ENCODE measurements at places on chromosomes 13 and 19.

GRCh38 chr13:23510979-23511735 is 59.1 kb upstream of the TNFRSF19 start:
- DNase-seq: no peak

DNA sequence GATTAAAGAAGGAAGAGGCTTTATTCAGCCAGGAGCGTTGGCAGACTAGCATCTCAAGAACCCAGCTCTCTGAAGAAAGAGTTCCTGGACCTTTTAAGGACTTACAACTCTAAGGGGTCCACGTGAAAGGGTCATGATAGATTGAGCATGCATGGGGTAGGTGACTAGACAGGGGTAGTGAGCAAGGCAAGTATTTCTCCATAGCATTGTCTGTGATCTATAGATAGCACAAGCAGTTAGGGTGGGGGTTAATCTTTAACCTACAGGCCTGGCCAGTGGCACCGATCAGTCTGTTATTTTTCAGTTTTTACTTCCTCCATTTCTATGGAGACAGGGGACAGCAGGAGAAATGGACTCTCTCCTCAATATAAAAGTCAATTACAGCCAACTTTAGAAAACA is 983.7 kb downstream of the SLITRK1 start:
- no peak for DNase-seq

DNA sequence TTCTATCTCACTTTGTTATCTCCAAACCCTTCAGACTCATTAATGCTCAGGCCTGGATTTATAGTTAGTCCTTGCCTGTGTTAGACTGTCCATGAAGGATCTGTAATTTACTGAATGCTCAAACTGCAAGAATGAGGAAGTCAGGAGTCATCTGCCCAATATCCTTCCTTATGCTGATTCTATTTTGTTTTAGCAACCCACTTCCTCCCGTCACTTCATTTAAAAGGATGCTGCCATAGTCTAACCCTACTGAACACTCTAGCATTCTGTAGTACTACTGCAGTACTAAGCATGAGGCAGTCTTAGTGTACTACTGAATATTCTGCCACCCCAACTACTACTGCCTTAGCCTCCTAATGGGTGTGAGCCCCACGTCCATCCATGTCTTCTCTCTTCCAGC is 1.5 kb downstream of the FCAR start:
- DNase-seq: no peak

DNA sequence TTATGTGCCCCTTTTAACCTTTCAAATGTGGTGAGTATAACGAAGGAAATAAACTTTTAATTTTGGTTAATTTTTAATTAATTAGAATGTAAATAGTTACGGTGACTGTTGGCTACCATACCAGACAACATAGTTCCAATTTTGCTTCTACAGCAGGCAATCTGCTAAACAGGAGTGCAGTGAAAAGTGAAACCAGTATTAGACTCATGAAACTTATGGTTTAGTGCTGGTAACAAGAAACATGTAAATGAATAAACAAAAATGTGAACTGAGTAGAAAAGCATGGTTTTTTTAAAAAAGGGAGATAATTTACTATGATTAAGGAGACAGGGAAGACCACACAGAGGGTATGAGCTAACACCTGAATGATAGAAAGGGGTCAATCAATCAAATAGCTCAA is 478.4 kb downstream of the PCDH9 start:
- no peak for DNase-seq

GRCh38 chr19:30374865-30375552 is 2.8 kb downstream of the ZNF536 start:
- DNase-seq: no peak

DNA sequence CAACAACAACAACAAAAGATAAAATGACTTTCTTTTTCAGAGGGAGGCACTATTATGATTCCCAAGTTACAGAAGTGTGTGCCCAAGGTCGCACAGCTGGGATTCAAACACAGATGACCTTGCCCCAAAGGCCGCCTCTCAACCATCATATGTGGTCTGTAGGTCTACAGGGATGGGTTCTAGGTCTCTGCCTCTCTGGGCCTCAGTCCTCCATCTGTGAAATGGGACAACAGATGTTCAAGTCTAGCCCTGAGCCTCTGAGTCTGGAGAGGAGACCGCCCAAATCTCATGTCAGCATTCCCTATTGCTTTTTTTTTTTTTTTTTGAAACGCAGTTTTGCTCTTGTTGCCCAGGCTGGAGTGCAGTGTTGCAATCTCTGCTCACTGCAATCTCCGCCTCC is 4.9 kb downstream of the NPAS1 start:
- DNase-seq: no peak

- DNase-seq: no peak
These were observed at the start of gene CNMD for GRCh38 chr13:52739468-52740071. CNMD (minus strand) TSS chr13:52739820; CDS start chr13:52739701, 119 bp downstream.

- DNase-seq: no peak
These were observed 96.3 kb upstream of the GPR183 start for GRCh38 chr13:99403458-99403971.

DNA sequence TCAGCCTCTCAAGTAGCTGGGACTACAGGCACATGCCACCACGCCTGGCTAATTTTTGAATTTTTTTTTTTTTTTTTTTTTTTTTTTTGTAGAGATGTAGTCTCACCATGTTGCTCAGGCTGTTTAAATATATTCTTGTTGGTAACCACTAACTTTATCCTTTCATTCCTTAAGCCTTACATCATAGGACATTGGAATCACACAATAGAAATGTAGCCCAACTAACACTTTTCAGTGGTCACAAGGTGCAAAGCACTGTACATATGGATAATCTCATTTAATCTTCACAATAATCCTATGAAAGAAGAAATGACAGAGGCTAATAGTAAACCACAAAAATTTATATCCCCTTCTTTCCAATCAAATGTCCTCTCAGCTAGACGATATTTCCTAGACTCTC is 417.8 kb upstream of the DACH1 start:
- no peak for DNase-seq

- DNase-seq: no peak
These were observed 276.4 kb upstream of the EDNRB start for GRCh38 chr13:78194904-78195639.

GRCh38 chr13:35489050-35489449 is 12.6 kb upstream of the MAB21L1 start:
- no peak for DNase-seq

DNA sequence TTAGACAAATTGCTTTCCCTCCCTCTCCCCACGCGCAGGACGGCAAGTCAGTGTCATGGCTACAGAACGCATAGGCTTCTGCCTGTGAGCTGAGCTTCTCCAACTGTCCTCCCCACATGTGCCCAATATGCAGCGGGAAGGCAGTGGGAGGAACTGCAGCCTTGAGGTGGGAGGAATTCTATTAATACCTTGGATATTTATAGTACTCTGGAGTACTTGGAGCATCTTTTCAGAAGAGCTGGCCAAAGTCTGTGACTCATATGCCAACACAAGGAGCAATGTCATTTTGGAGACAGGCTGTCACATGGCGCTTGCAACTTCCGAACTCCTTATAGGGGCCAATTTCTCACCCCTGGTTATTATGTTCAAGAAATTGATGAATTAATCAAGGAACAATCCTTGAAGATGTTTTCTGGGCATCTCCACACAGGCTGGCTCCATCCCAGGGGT is 245.0 kb upstream of the SERP2 start:
- no peak for DNase-seq

DNA sequence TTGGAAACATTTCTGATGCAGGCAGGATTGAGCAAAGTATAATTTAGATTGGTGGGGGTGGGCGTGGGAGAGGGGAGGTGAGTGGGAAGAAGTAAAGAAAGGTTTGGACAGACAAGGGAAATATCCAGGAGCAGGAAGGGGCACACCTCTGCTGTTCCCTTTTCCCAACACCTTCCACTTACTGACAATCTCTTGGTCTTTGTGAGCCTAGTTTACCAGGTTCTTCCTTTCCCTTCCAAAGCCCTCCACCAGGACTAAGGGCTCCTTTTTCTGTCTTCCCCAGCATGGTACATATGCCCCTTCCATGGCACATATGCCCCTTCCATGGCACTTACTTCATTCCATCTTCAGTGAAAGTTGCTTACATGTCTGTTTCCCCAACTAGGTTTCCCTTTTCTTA is 6.2 kb upstream of the THSD1 start:
- no peak for DNase-seq

GRCh38 chr13:21522847-21523246 is 63.7 kb upstream of the ZDHHC20 start:
- no peak for DNase-seq

DNA sequence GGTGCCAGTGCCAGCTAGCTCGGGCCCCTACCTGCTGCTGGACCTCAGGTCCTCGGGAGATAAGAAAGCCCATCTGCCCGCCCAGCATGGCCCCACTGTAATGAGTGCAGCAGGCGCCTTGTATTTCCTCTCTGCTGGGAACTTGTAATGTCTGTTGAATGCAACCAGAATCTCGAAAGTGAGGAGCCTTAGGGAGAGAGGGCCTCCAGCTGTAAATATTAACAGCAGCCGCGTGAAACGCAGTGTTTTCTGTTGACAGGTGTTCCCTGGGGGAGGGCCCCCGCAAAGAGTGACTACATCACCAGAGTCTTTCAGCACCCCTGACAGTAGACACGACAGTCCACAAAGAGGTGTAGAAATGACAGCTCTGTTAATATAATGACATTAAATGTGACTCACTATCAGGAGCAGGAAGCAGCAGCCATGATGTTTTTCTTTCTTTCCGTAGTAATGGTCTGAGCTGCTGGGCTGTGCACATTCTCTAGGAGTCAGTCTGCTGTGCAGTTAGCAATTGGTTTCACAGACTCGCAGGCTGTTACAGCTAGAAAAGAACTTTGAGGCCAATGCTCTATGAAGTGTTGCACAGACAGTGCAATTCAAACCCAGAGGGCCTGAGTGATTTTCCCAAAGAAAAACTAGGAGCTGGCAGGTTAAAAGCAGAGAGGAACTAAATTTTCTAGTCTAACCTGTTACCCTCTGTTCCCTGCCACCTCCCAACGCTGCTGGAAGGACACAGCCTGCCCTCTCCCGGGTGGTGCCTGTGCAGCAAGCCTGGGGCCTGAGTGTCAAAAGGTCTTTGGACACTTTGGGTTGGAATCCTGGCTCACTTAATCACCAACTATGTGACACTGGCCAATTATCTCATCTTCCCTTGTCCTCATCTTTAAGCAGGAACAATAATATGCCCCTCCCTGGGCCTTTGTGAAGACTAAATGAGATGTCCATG is 58.6 kb upstream of the WASF3 start:
- no peak for DNase-seq

DNA sequence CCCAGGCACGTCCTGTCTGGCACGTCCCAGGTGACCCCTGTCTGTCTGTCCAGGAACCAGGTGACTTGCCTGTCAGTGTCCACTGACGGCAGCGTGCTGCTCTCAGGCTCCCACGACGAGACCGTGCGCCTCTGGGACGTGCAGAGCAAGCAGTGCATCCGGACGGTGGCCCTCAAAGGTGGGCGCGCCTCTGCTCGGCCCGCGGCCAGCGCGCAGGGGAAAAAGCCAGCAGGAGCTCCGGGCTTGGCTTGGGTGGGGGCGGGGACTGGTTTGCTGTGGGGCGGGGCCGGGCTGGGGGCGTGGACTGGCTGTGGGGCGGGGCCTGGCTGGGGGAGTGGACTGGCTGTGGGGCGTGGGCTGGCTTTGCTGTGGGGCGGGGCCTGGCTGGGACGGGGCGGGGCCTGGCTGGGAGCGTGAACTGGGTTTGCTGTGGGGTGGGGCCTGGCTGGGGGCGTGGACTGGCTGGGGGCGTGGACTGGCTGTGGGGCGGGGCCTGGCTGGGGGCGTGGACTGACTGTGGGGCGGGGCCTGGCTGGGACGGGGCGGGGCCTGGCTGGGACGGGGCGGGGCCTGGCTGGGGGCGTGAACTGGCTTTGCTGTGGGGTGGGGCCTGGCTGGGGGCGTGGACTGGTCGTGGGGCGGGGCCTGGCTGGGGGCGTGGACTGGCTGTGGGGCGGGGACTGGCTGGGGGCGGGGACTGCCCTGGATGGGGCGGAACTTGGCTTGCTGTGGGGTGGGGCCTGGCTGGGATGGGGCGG is 7.2 kb downstream of the WDR18 start:
- DNase-seq: no peak

GRCh38 chr19:41595258-41595889 is 19.4 kb downstream of the CEACAM21 start:
- DNase-seq: peak; percentile 69

GRCh38 chr13:102203718-102204117 is 198.1 kb downstream of the FGF14 start:
- DNase-seq: no peak

DNA sequence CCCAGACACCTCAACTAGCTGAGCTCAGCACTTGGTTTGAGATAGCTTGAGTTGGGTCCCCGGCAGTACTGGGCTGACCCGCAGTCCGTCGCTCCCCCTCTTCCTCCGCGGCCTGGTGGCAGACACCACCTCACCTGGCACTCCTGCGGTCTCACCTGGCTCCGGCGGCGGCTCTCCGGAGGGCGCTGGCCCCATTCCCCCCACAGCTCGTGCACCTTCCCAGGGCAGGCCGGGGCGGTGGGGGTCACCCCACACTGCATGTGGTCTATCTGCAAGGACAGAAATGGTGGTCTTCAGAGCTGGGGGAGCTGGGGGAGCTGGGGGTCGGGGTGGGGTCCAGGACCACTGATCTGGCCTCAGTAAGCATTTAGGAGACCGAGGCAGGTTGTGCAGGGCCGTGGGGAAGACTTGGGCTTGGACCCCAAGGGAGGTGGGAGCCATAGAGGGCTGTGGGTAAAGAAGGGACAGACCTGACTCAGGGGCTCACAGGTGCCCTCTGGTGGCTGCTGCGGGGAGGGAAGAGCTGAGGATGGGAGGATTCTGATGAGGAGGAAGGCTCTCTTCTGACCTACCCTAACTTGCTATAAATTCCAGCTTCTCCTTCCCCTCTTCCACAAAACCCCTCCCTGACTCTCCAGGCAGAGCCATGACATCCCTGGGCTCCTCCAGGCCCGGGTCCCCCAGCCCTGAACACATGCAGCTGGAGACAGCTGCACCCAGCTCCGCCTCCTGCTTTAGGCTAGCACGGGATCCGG is 6.7 kb upstream of the PLIN4 start:
- peak; percentile 85 for DNase-seq

DNA sequence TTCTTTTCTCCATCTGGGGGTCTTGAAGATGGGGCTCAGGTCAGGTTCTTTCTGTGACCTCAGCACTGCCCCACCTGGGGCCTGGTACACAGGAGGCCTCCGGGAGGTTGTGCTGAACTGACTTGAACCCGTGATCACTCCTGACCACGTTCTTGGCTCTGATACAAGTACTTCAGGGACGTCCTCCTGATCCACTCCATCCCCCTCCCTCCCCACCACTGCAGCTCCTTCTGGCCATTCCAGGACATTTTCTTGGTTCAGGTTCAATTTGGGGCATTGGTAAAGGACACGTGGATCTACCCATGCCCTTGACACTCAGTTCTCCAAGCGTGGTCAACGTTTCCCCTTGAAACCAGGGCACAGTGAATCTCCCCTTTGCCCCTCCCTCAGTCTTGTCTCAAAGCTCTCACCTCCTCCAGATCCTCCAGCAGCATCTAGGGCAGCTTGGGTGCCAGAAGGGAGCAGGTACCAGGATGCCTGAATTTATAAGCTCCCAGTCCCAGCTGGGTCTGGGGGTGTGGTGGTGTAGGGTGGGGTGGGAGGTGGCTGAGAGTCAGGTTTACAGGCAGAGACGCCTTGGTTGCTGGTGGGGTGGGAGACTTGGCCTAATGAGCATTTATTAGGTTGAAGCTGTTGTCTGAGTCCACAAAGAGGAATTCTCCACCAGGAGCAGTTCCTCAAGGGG is at the start of gene KLK15:
Gene KLK15, minus strand, starts transcription at position 458 of the 685 bp plus-strand sequence. CDS start 2,082 bp downstream, outside the sequence.
- no peak for DNase-seq

- DNase-seq: peak; percentile 48
These were observed 10.8 kb downstream of the FOSB start for GRCh38 chr19:45478454-45479238.

- no peak for DNase-seq
These were observed 13.6 kb upstream of the SLC15A1 start for GRCh38 chr13:98765996-98766519.

- DNase-seq: no peak
These were observed 53.6 kb downstream of the NDFIP2 start for GRCh38 chr13:79534596-79534995.

GRCh38 chr13:24066405-24067295 is 93.9 kb upstream of the SPATA13 start:
- DNase-seq: no peak

Data from HuH-7 (cell line).